ENCODE measurements at places on chromosomes 11 and 22.

- no peak for DNase-seq
These were observed 65.3 kb downstream of the CELSR1 start for GRCh38 chr22:46471901-46472721.

DNA sequence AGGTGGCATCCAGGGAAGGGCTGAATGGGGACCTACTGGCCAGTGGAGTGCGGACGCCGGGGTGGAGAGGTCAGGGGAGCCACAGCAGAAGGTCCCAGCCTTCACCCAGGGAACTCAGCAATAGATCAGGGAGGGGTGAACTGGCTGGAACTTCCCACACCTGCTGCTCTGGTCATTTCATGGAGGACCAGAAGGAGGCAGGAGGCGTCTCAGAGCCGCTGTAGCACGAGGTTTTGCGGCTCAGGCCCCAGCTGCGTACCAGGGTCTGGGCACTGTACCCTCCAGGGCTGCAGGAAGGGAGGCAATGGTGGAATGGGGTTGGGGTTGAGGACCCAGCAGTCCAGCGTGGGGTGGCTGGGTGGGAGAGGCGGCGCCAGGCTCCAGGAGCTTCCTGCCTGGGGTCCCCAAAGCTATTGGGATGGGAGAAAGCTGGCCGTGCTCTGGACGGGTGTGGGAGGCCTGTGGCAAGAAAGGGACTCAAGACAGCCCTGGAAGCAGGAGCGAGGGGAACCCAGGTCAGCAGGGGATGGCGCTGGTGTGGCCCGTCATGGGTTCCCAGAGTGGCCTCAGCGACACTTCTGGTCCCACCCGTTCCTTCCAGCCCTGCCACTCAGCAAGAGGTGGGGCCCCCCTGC lies 20.2 kb upstream of the BRSK2 start:
- no peak for DNase-seq

GRCh38 chr11:128525411-128526243 lies 61.7 kb downstream of the ETS1 start:
- no peak for DNase-seq

- no peak for DNase-seq
These were observed 326.6 kb upstream of the LRRC4C start for GRCh38 chr11:41786087-41786486.

- DNase-seq: no peak
These were observed 78.4 kb downstream of the C2CD3 start for GRCh38 chr11:74092425-74092824.

DNA sequence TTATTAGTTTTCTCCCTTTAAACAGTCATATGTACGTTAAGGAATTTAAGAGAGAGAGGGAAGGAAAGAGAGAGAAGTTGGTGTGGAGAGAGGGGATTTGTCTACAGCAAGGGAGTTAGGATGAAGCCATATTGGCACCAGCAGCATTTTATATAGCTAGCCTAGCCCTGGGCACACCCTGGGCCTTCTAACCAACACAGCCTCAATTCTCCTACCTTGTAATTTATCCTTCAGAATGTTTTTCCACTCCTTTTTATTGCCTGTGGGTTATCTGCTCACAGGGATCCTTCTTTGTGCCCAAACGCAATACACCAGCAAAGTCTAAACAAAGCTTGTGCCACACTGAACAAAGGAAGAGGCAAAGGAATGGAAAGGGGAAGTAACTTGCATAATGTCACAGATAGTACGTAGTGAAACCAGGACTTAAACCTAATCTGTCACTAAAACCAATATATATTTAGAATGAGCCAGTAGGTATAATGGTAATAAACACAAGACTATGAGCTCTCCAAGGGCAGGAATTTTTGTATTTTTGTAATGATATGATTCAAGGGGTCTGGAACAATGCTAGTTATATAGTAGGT lies 613.8 kb upstream of the TENM4 start:
- DNase-seq: no peak

- DNase-seq: no peak
These were observed 59.0 kb downstream of the CEP57 start for GRCh38 chr11:95849087-95849825.
